ENCODE measurements at places on chromosomes 6 and 20.
A peak's percentile ranks its signal among the peaks of the same experiment; 100 is the strongest.

- DNase-seq: no peak
Observed at GRCh38 chr20:63917811-63918210, 22.9 kb downstream of the DNAJC5 start.

- DNase-seq: no peak
Observed at GRCh38 chr20:60587986-60588385, 629.8 kb downstream of the CDH26 start.

DNA sequence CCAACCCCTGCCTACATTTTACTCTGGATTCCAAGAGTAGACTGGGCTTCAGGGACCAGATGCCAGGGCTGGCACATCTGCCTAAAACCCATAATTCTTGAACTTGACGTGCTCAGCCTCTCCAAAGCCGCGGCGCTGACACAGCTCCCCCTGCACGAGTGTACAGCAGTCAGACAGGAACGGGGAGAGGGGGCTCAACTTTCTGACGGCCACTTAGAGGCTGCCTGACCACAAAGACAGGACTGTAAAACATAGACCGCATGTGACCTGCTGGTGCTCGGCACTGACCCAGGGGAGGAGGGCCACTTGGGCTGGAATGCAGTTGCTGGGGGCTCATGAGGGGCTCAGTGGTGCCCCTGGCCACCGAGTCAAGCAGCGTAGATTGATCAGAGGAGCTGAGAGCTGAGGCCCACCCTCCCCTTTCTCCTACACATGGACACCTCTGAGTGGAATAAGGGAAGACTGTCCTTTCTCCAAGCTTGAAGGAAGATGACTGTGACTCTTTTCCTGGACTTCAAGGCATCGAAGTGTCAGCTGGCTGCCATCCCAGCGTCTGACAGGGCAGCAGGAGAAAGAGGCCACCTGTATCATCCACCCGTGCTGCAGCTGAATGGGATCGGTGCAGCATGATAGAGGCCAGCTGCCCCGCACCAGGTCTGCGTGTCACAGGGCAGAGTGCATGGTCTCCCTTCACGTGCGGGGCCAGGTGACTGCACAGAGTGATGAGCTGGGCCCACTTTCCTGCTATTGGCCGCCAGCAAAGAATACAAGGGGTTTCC is 171.3 kb upstream of the AGPAT4 start:
- no peak for DNase-seq

- no peak for DNase-seq
Observed at GRCh38 chr20:59565768-59566461, 38.4 kb upstream of the PHACTR3 start.

DNA sequence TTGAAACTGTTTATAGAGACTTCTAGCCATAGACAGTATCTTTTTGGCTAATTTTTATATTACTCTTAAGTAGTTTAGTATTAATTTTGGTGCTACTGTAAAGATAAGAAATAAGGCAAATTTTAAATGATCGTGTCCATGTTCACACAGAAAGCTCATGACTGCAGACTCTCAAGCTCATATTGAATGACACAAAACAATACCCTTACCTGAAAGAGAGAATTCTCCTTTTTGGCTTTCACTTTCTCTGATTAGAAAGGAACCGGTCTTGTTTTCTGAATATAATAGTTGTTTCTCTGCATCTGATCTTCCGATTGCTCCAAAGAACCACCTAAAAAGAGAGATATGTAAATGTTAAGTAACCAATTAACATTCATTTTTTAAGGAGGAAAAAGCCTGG is 57.0 kb downstream of the FRK start:
- no peak for DNase-seq

- peak; percentile 61 for DNase-seq
Observed at GRCh38 chr6:111087871-111088667, 766 bp downstream of the SLC16A10 start.

DNA sequence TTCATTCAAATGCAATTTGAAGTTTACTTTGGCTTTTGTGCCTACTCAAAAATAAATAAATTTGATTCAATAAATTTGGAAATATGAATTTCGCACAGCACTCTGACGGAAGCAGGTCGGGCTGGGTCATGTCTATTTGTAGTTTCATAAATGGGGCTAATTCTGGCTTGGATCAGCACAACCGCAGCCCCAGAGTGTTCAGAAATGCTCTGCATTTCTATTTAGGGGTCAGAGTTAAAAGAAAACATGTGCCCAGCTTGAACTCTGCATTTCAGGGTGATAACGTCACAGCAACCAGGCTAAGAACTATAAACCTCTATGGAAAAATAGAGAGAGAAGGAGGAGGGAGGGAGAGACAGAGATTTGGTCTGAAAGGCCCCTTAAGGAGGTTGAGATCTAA is 480.9 kb upstream of the NOX3 start:
- no peak for DNase-seq

DNA sequence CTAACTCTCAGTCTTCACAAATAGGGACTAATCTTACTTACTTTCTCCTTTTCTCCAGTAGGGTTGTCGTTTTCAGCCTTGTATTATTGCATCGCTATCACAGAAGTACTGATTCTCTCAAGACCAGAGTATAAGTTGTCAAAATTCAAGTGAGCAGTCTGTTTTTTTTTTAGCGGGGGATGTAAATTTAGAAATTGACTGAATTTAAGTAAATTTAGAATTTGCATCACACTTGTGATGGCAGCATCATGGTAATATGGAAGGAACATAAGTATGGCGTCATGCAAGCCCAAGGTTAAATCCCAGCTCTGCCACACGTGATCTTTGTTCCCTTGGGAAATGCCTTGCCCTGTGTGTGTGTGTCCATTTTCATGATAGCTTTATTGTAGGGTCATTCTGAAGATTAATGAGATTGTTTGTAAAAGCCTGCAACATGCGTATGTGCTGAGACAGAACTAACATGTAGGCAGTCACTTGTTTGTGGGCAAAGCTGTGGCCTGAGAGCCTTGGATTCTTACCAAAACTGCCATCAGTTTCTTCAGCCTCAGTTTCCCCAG is 52.8 kb upstream of the VSTM2L start:
- no peak for DNase-seq

DNA sequence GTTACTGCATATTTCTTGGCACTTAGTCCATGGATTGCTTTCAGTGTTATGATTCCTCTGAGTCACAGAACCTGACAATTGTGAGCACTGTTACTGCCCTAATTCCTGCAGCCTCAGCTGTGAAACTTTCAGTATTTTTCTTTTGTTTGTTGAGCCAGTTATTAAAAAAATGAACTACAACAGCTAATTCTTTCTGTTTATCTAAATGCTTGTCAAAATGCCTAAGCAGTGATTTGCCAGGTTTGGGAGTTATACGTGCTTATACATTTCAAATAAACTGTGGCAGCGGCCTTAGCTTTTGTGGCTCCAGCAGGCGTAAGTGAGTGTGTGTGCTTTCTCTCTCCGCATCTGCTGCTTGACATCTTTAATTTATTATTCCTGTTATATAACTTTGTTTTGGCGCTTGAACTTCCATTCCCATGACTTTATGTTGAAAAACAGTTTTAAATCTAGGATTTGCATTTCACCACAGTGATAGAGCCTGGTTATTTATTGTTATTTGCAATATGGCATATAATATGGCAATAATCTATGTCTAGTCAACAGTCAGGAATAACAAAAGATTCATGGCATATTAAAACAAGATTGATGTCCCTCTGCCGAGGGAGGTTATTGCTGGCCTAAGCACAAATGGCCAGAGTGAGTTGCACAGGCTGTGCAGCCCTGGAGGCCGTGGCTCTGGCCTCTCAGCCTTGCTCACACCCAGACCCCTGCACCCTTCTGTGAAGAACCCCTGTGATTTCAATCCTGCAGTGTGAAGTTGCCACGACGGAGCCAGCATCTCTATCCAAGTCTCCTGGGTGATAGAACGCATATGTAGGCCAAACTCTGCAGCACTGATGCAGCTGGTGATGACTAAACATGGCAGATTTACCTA is 303.4 kb downstream of the THBS2 start:
- no peak for DNase-seq

- no peak for DNase-seq
Observed at GRCh38 chr20:39861381-39861780, 827.7 kb downstream of the MAFB start.

- no peak for DNase-seq
Observed at GRCh38 chr20:39829256-39829655, 859.8 kb downstream of the MAFB start.

- DNase-seq: peak; percentile 36
Observed at GRCh38 chr6:16758163-16758975, 2.9 kb downstream of the ATXN1 start.

- DNase-seq: no peak
Observed at GRCh38 chr6:119627908-119628669, 278.5 kb upstream of the MAN1A1 start.

- no peak for DNase-seq
Observed at GRCh38 chr20:6411651-6412050, 288.8 kb upstream of the FERMT1 start.

- no peak for DNase-seq
Observed at GRCh38 chr6:157587127-157587926, 206.3 kb downstream of the ZDHHC14 start.

- no peak for DNase-seq
Observed at GRCh38 chr20:32167552-32167951, 40.0 kb downstream of the PLAGL2 start.

GRCh38 chr20:37503256-37503927 is 17.7 kb upstream of the NNAT start:
- DNase-seq: no peak

DNA sequence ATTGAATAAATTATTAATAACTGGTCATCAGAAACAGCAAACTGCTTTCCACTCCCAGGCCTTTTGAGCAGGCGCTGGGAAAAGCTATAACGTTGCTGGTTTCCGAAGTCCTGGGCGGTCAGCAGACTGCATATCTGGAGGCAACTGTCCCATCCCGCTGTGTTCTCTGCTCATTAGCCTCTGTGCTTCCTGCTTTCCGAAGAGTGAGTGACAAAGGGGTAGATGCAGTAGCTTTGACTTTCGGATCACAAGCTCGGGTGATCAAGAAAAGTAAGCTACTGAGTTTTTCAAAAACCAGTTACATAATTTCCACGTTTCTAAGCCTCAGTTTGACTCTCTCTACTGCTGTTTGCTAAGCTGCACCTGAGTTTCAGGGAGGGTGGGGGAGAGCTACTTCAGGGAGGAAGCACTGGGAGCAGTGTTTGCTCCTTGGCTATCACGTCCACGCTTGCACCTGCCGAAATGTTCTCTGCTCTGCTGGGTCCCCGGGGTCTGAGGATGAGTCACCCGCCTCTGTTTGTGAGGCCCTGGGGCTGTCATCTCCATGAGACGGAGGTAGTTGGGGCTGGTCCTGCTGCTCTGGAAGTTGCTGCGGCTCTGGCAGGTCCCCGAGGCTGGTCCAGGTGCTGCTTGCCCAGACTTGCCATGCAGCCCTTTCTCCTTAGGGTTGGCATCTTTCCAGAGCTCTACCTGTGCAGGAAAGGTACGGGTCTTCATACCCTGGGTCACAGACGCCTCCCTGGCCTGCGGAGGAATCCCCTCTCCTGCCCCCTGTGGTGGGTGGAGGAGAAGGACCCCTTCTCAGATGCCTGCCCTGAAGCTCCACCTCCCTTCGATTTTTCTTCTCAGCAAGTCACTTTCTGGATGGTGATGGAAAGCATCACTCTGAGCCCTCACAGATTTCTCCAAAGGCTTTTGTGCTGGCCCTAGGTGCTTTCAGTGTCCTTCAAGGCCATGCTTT is 220.0 kb downstream of the QKI start:
- no peak for DNase-seq

DNA sequence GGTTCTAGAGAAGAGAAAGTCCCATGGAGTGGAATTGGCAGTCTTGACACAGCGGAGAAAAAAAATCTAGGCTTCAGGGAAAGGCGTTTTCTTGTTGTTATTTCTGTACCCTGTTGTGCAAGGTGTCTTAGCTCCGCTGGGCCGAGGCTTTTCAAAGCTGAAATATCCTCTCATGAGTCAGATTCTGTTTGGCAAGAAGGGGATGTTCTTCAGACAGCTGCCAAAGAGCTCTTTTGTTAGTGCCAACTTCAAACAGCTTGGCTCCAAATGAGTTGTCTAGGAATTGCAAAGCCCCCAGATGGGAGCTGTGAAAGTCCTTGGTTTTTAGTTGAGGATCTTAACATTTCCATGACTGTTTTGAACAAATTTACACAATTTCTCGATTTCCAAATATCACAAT is 45.6 kb downstream of the LRRN4 start:
- DNase-seq: no peak

- DNase-seq: no peak
Observed at GRCh38 chr6:95923518-95923917, 92.3 kb upstream of the FUT9 start.

- no peak for DNase-seq
Observed at GRCh38 chr6:111172563-111172962, 85.3 kb downstream of the SLC16A10 start.

DNA sequence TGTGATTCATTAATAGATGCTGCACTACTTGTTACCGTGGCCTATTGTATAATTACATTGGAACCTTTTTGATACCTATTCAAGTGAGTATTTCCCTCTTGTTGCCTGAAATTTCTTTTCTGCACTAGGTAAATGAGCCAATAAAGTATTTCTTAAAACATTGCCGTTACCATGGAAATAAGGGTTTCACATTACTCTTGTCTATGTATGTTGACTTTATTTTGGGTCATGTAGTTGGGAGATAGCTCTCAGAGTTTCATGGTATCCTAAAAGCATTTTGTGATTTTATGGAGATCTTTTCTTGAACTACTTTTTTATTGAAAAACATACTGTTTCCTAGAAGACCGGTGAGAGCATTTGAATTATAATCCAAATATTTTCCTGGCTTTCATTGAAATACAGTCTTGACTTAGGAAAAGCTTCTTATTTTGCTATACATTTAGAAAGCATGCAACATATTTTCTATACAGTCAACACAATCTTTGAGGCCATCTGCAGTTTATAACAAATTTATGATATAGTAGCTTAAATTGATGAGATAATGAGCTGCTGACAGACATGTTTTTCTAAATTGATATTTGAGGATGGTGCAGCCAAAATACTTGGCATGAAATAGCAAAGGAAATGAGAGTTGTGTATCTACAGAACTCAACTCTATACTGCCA is 650.4 kb downstream of the RFPL4B start:
- DNase-seq: no peak

DNA sequence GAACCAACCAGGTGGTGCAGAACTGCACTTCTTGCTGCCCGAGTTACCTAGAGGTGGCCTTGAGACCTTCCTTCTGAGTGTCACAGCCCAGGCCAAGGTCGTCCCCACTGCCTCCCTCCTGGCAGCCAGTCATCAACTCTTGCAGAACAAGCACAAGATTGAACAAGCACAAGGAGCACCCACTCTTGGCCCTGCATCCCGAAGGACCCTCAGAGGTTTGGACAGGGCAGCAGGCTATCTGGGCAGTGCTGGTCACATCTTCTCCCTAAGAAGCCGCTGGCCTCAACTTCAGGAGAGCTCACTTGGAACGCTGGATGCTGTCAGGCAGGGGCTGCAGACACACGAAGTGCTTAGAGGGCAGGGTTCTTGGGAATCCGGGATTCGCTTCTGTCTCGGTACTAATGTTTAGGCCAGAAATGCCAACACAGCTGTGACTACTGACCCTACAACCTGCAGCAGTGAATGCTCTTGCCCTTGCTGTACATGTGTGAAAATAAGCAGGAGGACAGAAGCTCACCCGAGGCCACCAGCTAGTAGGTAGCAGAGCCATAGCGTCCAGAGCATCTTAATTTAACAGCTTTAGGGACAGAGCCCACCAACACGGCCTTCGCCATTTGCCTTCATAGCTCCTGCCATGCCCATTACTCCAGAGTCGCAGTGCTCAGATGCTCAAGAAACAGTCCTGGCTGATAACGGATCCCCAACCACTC is 4.0 kb upstream of the ACSS1 start:
- DNase-seq: no peak

GRCh38 chr6:24228681-24229255 is 102.8 kb downstream of the NRSN1 start:
- no peak for DNase-seq

- no peak for DNase-seq
Observed at GRCh38 chr20:38558596-38559360, 22.2 kb upstream of the ADIG start.
